ENCODE measurements at places on chromosomes 7 and 10.

- DNase-seq = no peak
Measured at GRCh38 chr10:116183733-116184511, 89.1 kb downstream of the GFRA1 start.

- DNase-seq = no peak
Measured at GRCh38 chr7:131723926-131724325, 167.5 kb upstream of the PODXL start.

DNA sequence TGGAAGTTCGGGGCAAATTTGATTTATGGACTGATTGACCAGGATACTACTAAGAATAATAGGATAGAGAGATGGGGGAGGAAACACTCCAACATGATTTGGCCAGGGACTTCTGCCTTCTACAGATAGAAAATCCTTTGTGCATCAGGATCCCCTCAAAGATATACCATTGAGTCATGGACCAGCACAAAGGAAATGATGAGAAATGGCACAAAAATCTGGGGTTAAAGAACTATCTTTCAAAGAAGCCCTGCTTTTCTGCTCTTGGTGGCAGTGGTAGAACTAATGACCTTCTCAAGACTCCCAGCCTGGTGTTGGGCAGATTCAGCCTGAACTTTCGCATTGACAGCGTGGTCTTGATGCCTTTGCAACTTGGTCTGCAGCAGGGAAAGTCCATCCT lies 27.6 kb upstream of the LAMB1 start:
- DNase-seq = no peak

DNA sequence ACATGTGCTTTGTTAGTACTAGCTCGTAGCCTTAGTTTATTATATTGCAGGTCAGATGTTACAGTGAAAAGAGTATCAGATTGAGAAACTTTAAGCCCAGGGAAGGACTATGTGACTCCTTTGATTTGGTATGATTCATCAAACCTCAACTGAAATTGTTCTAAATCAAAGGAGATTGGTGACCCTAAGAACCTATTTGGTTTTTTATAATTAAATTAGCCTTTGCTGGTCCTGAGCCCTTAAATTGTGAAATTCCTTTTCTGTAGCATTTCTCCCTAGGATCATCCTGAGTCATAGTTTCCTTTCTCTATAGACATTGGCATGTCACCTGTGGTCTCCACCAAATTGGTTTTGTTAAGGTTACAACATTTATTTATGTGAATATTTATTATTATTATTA lies 89.7 kb downstream of the POLR1F start:
- DNase-seq = no peak

DNA sequence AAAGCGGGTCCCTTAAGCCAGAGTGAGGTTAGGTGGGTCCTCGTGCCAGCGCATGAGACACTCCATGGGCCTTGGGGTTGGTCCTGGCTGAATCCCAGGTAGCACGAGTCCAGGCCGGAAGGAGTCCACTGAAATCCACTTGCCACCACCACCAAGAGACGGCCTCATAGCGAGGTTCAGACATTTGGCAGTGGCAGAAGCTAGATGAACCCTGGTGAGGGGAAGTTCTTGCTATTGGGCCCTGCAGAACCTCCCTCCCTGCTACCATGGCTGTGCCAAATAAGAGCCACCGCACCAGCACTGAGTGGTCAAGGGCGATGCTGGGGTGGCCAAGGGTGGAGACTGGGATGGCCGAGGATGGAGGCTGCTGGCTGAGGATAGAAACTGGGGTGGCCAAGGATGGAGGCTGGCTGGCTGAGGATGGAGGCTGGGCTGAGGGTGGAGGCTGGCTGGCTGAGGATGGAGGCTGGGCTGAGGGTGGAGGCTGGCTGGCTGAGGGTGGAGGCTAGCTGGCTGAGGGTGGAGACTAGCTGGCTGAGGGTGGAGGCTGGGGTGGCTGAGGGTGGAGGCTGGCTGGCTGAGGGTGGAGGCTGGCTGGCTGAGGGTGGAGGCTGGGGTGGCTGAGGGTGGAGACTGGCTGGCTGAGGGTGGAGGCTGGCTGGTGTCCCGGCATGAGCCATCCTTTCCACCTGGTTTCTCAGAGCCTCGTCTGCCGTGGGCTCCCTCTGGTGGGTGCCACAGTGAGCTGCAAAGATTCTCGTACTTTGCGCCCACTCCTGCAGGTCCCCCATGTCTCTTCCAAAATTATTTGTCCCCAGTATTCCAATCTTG lies 88.2 kb downstream of the ELFN1 start:
- peak; percentile 7 for DNase-seq

DNA sequence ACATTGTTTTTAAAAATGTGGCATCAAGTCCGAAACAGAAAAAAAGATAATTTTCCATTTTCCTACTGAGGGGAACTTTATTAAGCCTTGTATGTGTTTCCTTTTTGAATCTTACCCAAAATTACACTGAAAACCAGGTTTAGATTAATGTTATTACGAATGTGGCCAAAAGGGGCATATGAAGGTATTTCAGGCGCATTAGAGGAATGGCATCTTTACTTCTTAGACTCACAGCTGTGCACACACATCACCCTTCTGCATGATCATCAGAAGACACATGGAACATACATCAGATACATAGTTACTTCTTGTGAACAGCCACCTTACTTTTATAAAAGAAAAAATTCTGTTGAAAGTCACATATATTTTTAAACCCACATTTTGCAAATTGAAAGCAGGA lies 58.6 kb upstream of the ZPBP start:
- DNase-seq = no peak

GRCh38 chr7:155545348-155545747 lies 1.0 kb downstream of the CNPY1 start:
- DNase-seq = no peak

DNA sequence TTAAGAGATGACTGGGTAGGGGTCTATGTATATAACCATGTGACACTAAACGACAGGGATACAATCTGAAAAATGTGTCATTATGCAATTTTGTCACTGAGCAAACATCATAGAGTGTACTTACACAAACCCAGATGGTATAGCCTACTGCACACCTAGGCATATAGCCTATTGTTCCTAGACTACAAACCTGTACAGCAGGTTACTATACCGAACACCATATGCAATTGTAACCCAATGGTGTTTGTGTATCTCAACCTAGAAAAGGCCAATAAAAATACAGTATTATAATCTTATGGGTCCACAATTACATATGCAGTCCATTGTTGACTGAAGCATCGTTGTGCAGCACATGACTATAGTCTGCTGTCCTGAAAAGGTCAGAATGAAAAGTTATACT lies 22.9 kb downstream of the STRIP2 start:
- DNase-seq = no peak

DNA sequence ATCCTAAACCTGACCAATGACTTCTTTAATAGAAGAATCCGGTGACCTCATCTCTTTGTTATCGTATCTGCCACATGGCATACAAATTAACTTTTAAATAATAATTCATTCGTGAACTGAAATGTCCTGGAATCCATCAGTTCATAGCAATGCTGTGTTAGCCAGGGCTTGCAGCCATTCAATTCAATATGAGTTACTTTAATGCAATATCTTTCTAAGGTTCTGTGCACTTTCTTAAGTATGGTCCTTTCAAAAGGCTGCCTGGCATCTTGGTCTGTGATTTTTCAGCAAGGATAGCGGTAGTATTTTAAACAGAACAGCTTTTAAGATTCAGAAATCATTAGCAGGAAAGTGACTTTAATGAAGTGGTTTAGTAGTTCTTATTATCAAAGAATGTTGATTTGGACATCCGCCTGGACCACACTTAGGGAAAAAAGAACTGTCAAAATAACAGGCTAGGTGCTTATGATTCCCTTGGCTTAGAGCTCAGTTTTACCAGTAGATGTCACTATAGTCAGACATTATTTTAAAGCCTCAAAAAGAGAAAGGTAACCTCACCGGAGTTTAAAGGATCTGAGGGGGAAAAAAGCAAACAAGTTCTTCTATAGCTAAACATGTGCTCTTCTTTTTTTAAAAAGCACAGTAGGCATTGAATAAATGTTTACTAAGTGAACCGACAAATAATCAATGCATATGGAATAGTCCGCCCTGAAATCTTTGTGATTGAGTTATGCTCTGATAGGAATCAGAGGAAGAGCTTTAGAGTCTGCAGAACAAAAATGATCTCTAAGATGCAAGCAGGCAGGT lies 22.7 kb downstream of the SLC35G1 start:
- DNase-seq = no peak

- no peak for DNase-seq
Measured at GRCh38 chr7:128431221-128431620, 21.4 kb upstream of the IMPDH1 start.

DNA sequence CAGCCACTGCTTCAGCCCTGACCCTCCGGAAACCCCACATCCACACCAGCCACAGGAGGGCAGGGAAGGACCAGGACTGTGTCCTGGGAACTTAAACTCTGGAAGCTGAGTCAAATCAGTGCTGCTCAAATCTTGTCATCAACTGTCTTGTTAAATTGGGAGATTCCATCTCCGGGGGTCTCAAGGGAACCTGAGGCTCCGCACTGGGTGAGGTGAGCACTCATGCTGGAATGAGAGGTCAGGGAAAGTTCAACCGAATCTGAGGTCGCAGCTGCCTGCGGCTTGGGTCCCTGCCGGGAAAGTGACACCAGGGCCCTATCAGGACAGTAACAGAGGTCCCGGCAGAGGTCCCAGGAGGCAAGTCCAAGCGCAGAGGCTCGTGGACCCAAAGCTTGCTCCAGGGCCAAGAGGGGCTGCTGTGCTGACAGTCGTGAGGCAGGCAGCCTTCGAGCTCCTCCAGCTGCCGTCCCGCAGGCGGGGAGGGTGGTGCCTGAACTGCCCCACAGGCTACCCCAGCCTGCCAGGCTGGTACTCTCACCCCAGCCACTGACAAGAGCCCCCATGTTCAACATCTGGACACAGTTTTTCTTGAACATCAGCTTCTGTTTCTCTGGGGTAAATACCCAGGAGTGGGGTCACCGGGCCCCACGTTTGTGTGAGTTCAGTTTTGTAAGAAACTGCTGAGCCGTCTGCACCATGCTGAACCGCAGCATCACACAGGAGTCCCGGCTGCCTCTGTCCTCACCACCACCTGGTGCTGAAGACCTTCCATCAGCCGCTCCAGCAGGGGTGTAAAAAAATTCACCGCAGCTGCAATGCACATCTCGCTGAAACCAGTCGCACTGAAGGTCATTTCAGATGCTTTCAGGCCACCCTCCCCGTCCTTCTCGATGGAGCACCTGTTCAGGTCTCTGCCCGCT lies 101.0 kb downstream of the DIP2C start:
- no peak for DNase-seq

GRCh38 chr7:116139007-116139406 lies 71.3 kb upstream of the TES start:
- DNase-seq = no peak

GRCh38 chr10:7534480-7534852 lies 123.6 kb upstream of the SFMBT2 start:
- DNase-seq = no peak

DNA sequence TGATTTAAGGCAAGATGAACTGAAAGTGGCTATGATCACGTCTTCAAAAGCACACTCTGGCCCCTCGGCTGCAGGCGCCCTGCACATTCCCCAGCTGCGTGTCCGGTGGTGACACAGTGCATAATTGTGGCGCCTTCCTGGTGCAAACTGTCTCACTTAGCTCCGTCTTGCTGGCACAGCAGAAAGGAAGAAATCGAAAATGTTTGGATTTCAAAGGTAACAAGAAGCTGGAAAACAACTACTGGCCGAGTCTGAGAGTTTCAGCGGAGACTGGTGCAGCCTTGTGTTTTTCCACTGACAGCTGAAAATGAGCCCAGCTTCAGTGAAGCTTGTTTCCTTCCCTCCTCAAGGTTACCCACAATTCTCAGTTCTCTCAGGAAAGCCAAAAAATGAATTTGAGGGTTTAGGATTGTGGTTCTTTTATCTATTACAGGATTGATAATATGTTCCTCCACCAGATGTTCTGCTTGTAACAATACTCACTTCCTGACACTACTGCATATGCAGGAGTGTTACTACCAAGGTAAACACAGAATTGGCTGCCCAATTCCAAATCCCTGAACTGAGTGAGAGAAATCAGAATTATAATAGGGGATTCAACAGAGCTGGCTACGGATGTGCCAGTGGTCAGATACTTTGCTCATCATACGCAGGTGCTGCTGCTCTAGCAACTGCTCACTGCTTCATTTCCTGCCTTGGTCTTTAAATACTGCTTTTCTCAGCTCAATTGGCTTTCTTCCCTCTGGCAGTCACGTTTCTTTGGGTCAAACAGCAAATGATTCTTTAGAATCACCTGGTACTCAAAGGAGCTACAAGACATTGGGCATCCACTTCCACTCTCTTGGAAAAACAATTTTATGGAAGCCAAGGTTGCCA lies 63.7 kb downstream of the TRUB1 start:
- DNase-seq = no peak

DNA sequence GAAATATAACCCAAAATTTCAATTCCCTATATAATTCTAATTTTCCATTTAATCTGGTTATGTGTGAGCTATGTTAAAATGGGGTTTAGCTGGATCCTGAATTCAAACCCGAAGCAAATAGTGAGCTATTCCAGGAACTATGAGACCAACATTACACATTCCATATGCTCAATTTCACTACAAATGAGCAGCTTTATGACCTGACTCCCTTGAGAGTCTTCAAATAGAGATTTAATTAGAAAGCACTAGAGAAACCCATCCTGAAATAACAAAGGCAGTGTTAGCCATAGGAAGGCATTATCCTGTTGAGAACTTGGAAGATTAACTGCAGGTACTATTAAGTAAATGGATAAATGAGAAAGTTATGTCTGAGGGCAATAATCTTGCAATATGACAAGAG lies 890.0 kb downstream of the GRM8 start:
- DNase-seq = no peak

- DNase-seq = no peak
Measured at GRCh38 chr10:29555091-29555745, 79.6 kb downstream of the SVIL start.

- DNase-seq = no peak
Measured at GRCh38 chr10:62480196-62480595, 106.0 kb downstream of the ZNF365 start.

- DNase-seq = no peak
Measured at GRCh38 chr7:27647046-27647445, 15.6 kb downstream of the HIBADH start.

DNA sequence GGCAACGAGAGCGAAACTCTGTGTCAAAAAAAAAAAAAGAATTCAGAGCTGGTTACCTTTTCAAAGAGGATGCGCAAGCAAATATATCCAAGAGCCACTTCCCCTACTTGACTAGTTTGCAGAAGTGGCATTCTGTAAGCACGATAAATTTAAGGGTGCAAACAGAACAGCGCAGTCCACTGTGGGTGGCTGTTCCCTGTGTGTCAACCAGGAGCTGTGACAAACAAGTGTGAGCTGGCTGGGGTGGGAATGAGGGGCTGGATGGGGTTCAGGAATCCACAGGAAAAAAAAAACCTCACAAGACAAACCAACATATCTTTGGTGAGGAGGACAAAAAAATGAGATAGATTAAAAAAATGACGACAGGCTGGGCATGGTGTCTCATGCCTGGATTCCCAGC lies 15.9 kb downstream of the GUSB start:
- no peak for DNase-seq

- DNase-seq = no peak
Measured at GRCh38 chr10:79415736-79416577, 29.5 kb downstream of the ZCCHC24 start.

- no peak for DNase-seq
Measured at GRCh38 chr10:82190432-82191260, 315.7 kb downstream of the NRG3 start.

GRCh38 chr10:96756111-96756903 lies 36.0 kb upstream of the PIK3AP1 start:
- DNase-seq = no peak

Data from HS-27A (cell line).